ENCODE measurements at places on chromosomes 16 and 17.

GRCh38 chr17:40310882-40311391, 2.0 kb downstream of the RARA start:
- DNase-seq = no peak

DNA sequence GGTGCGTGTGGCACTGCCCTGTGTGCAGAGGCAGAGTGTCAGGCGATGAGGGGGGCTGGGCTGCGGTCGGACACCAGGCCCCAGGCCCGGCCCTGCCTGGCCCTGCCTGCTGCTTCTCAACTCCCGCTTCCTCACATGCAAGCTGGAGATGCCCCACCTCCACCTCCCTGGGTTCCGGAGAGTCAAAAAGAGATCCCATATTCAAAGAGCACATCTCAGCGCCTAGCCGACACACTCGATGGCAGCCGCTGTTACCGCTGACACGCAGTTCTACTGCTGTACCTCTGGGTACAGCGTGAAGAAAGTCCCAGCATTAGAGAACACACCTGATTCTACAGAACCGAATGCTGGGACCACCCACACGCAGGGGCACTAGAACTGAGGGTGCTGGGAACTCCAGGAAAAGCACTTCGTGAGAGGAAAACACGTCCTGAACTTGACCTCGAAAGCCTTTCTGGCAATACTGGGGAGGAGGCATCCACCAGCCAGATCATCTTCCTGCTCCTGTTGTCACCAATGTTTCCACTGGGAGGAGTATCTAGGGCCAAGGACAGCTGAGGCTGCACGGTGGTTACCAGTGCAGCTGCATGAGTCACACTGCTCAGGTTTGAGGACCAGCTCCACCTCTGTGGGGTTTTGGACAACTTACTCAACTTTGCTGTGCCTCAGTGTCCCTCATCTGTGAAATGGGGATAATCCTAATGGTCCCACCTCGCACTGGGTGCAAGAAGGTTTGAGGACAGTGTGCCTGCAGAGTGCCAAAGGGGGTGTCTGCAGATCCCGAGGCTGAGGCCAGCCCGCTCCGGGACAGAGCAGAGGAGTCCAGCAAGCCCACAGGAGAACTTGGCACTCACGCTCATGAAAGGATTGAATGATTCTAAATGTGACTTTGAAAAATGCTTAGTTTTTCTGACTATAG, 100.4 kb upstream of the DNAH17 start:
- DNase-seq = no peak

DNA sequence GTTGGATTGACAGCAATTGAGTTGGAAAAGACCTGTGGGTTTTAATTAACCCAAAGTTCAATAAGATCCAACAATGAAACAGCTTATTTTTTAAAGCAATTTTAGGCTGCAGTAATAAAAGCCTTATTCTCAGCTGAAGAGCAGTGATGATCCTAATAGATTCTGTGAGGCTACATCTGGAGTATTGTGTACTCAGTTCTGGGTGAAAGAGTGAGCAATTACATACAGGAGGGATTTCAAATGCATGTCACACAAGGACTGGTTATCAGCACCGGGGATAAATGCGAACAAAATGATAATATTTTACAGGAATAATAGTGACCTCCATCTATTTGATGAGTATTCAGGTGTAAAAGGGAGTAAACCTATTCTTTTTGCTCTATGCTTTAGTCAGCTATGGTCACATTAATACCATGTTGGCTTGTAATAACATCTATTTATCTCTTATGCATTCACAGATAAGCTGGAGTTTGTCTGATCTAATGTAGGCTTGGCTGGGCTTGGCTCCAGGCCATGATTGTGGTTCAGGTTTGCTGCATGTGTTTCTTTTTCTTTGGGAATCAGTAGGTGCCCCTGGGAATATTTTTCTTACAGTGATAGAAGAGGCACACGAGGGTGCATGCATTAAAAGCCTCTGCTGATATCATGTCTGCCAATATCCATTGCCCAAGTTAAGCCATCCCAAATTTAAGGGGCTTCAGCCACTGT, 22.2 kb upstream of the TOX3 start:
- no peak for DNase-seq

DNA sequence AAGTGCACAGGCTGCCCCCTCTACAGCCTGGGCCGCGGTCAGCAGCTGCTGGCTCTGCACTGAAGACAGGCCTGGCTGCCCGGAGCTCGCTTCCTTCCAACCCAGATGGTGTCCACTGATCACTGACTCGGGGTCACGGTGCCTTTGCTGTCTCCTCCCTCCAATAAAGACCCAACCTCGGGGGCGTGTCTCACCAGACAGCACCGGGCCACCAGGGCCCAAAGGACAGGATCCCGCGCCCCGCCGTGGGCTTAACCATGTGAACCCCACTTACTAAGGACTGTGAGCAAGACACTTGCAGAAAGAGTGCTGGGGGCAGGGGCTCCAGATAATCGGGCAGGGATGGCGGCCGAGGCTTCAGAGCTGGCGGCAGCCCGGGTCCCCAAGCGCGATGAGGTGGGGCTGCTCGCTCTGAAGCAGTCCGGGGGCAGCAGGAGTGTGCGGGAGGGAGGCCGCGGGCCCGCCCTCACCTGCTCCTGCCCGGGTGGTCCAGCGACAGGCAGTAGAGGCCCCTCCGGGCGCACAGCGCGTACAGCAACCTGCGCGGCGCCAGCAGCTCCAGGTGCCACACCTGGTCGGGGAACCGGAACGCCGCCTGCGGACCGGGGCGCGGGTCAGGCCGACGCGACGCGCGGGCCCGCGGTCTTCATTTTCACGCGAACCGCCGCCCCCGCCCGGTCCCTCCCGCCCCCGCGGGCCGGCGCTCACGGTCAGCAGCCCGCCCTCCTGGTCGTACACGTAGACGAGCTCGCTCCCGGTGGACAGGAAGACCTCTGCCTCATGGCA, 502 bp downstream of the FAAP100 start:
- no peak for DNase-seq

GRCh38 chr17:50396261-50397110, 837 bp downstream of the LRRC59 start:
- DNase-seq = no peak

GRCh38 chr16:7614021-7614795, 281.6 kb downstream of the RBFOX1 start:
- DNase-seq = no peak

GRCh38 chr17:35879773-35880654, at the start of gene CCL5:
Gene CCL5 (minus strand): TSS chr17:35880360.
- no peak for DNase-seq

DNA sequence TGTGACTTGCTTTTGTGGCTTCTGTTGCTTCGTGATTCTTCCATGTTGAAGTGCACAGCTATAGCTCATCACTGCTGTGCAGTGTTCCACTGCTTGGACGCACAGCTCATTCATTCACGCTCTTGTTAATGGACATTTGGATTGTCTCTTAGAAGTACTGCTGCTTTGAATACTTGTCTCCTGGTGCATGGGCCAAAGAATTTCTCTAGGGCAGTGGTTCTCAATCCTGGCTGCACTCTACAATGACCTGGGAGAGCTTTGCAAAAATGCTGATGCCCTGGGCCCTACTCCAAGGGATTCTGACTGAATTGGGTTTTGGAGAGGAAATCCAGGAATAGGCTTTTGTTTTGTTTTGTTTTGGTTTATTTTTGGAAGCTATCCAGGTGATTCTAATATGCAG, 20.0 kb downstream of the CCL17 start:
- no peak for DNase-seq

- no peak for DNase-seq
Observed at GRCh38 chr17:17415006-17415405, 61.8 kb upstream of the MED9 start.

DNA sequence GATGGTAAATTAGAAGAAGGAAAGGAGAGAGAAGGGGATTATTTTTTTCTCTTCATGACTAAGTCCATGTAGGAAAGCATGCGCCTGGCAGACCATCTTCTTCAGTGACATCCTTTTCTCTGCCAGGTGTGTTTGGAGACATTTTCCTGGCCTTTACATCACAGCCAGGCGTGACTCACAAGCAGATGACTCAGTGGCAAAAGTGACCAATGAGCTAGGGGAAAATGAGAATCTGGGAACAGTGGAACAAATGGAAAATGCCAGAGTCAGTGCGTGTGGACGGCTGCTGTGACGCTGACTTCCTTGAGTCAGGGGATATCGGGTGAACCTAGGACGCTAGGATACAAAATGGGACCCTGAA, 9.4 kb downstream of the KIAA0513 start:
- DNase-seq = no peak

- no peak for DNase-seq
Observed at GRCh38 chr16:57764341-57765159, 29.0 kb downstream of the KATNB1 start.

- no peak for DNase-seq
Observed at GRCh38 chr17:64183815-64184214, 53.9 kb upstream of the ERN1 start.

DNA sequence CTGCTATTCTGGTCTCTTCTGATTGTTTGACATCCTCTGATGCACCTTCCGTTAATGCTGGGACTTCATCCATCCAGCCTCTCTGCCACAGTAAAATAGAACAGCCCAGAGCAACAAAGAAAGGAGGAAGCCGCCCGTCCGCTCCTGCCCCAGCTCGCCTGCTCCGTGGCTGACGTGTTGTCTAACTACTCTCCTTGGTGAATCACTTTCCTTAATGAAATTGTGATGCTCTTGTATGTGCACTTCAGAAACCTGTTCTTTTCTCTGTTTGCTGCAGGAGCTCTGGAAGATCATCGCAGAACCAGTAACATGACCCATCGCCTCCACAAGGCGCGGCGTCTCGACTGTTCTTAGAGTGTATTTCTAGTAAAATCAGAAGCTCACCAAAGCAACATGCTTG, 24.3 kb downstream of the METTL22 start:
- DNase-seq = no peak

GRCh38 chr17:38799501-38800236, at the start of gene PIP4K2B:
Gene PIP4K2B (minus strand): TSS chr17:38799556. CDS start chr17:38799424, 132 bp downstream.
- peak; percentile 85 for DNase-seq

DNA sequence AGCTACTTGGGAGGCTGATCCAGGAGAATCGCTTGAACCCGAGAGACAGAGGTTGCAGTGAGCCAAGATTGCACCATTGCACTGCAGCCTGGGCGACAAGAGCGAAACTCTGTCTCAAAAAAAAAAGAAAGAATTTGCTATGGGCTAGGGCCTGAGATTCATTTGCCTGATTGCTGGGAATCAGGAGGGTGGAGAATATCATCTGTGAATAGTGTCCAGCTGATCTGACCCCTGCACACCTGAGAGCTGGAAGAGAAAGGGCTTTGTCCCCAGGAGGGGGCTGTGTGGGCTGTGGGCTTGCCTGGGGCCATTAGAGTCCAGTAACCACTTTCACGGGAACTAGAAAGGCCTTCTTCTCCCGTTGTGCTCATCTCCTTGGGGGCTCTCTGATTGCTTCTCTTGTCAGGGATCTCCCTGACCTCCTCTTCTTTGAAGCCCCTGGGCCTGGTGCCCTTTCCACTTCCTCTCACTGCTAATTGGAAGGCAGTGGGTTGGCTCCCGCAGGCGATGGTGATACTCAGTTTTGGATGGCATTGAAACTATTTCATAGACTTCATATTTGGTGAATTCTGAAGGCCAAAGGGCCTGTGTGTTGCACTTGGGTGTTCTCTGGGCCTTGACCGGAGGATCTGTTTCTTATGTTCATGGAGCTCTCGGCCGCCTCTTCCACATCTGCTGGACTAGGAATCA, 66.1 kb upstream of the NFAT5 start:
- no peak for DNase-seq
